Colonic mucosa (tissue), 4 donors: ENCODE measurements at places on chromosomes 5 and 9.

DNA sequence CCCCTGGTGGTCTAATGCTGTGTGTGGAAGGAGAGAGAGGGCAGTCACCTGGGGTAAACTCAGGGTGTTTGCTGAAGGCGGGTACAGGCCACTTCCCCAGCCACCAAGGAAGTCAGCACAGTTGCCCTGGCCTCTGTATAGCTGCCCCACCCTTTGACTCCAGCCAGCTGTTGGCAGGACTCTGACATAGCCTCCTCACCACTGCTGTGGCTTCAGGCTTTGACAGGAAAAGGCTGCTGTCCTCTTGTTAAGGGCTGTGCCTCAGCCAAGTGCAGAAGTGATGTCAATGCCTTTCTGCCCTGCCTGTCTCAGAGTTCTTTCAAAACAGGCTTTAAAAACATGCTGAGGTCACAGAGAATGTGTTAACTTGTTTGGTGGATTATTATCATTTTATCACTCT lies 487.2 kb upstream of the KLF4 start:
- peak; percentile 88 for DNase-seq

- DNase-seq, result no peak
Measured at GRCh38 chr9:98530806-98531386, 177.8 kb downstream of the GABBR2 start.

- DNase-seq, result no peak
Measured at GRCh38 chr5:127423173-127423798, 94.2 kb upstream of the PRRC1 start.

- DNase-seq, result no peak
Measured at GRCh38 chr5:19555436-19555835, 432.6 kb downstream of the CDH18 start.

DNA sequence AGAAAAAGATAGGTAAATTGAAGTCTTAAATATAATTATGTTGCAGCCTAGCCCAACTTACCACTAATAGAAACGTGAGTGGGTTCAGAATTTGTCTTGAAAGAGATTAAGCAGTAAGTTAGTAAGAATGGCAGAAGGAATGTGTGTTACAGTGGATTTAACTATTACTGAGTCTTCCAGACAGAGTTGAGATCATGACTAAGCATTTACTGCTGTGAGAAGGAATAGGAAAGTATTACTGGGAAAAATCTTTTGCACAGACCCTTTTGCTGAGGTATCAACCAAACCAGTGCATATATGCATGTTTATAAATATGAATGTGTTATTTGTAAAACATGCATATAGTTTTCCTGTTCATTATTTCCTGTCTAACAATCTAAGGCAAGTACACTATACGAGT lies 112.8 kb upstream of the EFNA5 start:
- DNase-seq, result no peak
